ENCODE measurements at places on chromosomes 12 and 14.

- DNase-seq, result no peak
Observed at GRCh38 chr14:78950649-78951048, 780.5 kb downstream of the NRXN3 start.

DNA sequence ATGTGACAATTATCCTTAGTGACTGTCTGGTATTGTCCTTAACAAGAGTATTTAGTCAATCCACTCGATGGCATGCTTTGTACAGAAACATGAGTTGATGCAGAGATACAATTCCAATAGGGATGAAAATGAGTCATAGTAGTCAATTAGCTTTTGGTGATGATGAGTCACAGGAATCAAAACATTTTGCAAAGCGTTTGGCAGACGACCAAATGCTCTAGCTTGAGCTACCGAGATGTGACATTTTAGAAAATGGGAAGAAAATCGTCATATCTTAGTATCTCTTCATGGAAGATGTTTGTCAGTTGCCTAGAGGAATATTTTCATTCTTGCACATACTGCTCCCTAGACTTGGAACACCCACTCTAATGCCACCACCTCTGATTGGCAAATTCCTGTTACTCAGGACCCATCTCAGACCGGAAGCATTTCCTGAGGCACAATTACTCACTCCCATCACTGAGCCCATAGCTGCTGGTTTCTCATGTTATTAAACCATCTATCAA, 95.0 kb downstream of the LMNTD1 start:
- DNase-seq, result no peak

DNA sequence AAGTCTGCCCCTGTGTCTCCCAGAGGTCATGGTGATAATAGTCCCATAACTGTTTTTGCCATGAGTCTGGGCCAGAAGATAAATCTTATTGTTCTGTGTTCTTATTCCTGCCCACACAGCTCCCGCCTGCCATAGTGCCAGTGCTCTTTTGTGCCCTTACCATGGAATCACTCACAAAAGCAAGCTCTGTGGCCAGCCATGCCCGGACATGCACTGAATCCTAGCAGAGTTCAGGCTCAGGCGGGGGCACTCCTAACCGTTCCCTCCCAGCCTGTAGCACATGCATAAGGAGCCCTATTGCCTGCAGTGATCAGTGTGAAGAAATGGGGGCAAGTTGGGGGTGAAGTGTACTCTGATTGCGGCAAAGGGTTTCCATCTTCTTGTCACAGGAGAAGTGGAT, 33.3 kb downstream of the DHRS2 start:
- DNase-seq, result no peak

- no peak for DNase-seq
Observed at GRCh38 chr12:109529691-109530640, 43.3 kb downstream of the MMAB start.

- no peak for DNase-seq
Observed at GRCh38 chr12:123453165-123453564, 4.8 kb upstream of the SNRNP35 start.

- no peak for DNase-seq
Observed at GRCh38 chr12:130989391-130989790, 35.7 kb downstream of the ADGRD1 start.

DNA sequence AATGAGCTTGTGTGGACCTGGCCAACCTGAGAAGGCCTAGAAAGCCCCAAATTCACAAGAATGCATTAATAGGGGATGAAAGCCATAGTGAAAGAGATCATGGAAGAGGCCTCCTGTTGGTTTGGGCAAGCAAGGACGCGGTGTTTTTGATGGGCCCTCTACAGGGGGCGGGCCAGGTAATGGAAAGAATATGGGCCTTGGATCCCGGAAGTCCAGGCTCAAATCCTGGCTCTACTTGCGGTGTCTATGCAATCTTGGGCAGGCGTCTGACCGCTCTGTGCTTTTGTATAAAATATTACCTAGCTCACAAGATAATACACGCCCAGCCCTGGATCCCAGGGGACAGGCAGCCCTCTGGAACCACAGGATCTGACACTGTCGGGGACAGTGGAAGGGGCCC, 41.1 kb upstream of the CLMN start:
- no peak for DNase-seq

DNA sequence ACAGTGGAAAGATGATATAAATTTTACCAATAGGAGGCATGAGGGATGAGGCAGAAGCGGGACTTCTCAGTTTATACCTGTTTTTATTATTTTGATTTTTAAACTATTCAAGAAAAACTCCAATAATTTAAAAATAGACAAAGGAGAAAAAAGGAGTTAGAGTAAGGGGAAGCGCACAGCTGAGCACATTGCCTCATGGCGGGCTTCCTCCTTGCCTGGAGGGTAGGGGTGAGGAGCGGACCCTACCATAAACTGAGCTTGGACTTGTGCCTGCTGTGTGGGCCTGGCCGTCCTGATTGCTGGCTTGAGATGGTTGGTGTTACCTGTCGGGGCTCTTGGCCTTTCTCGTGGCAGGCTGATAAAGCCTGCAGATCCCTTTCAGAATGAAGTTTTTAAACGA, 15.1 kb upstream of the HIP1R start:
- no peak for DNase-seq

- DNase-seq, result peak; percentile 27
Observed at GRCh38 chr14:91350483-91350812, 67.2 kb downstream of the CCDC88C start.

GRCh38 chr14:91100102-91100501, 13.8 kb upstream of the DGLUCY start:
- no peak for DNase-seq

DNA sequence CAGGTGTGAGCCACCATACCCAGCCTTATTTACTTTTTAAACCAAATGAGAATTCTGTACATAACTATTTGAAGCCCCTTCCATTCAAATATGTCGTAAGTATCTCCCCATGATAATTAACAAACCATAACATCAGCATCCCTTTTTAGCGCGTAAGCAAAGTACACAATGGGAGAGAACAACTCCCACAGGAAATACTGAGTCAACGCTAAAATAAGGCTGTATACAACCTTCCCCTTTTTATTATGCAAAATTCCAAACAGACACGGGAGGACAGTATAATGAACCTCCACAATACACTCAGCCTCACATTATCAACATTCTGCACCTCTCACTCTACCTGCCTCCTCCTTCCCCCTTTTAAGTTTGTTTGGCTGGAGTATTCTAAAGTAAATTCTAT, 73.5 kb downstream of the CCDC88C start:
- no peak for DNase-seq

DNA sequence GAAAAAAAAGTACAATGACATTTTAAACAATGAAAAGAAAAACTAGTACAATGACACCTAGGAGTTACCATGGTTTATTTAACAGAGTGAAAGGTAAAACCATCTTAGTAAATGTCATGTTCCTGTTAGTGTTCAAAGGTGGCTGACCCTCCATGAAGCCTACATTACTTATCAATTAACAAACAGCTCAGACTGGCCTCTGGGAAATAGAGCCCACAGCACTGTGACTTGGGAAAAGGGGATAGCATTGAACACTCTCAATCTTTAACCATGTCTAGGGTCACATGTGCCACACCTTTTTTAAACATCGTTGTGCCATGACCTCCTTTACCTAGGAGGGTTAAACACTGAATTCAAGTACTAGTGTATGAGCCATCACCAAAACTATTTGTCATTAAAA, 106.3 kb upstream of the SOX5 start:
- DNase-seq, result no peak

DNA sequence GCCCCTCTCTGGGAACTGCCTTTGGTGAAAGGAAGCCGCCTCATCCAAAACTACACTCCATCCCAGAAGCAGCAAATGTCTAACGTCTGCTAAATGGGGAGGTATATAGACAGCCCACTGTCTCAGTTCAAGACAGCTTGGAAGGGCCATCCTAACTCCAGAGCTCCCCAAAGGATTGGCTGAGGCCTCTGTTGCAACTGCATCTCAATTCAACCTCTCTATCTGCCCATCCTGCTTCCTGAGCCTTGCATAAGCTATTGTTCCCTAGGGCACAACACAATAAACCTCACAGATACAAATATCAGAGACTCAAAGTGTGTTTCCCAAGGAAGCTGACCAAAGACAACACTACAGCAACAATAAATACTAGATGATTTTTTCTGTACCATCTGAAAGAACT, 495.2 kb upstream of the SOX5 start:
- no peak for DNase-seq

- DNase-seq, result no peak
Observed at GRCh38 chr12:12336049-12336411, 14.0 kb downstream of the MANSC1 start.

- no peak for DNase-seq
Observed at GRCh38 chr14:24051176-24051788, 527 bp upstream of the CARMIL3 start.

- no peak for DNase-seq
Observed at GRCh38 chr12:91210144-91210543, 27.5 kb upstream of the DCN start.

- DNase-seq, result no peak
Observed at GRCh38 chr12:116937640-116938039, 26.9 kb downstream of the FBXW8 start.

DNA sequence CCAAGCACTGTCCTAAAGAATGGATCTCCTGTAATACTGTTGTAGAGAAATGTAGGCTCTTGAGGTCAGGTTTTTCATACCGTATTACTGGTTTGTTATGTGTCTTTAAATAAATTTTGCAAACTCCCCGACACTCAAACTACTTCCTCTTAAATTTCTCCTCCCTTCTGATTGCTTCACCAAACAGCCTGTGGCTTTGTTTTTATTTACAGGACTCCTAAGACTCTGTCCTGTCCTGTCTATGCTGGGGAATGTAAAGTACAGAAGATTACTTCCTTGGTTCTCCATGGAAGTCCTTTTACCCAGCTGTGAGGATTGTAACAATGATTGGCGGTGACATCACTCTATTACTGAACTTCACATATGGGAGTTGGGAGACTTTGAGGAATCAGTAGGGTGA, 873.5 kb downstream of the DIO2 start:
- DNase-seq, result no peak

- DNase-seq, result no peak
Observed at GRCh38 chr12:21483531-21483930, 17.9 kb downstream of the RECQL start.

DNA sequence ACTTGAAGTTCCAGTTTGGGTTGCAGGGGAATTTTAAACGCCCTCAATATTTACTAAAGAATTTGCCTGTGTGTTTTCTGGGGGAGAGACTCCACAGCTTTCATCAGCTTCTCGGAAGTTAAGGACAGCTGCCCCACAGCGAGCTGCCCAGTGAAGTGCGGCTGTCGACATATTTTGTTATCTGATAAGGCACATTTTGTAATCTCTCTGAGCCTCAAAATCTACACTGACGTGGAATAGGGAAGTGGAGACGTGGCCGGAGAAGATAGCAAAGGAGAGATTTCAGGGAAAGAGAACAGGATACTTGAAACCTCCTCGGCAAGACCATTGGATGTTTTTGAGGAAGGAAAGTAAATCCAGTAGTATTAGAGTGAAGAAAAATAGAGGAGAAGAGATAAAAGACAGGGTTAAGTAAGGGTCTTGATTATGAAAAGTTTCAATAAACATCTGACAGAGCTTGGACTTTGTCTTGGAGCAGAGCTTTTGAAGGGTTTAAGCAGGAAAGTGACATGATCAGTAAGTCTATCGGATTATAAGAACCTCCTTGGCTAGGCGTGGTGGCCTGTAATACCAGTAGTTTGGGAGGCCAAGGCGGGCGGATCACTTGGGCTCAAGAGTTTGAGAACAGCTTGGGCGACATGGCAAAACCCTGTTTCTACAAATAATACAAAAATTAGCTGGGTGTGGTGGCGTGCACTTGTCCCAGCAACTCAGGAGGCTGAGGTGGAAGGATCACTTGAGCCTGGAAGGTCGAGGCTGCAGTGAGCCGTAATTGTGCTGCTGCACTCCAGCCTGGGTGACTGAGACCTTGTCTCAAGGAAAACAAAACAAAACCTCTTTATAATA, 1.1 kb downstream of the POLR3B start:
- DNase-seq, result no peak

DNA sequence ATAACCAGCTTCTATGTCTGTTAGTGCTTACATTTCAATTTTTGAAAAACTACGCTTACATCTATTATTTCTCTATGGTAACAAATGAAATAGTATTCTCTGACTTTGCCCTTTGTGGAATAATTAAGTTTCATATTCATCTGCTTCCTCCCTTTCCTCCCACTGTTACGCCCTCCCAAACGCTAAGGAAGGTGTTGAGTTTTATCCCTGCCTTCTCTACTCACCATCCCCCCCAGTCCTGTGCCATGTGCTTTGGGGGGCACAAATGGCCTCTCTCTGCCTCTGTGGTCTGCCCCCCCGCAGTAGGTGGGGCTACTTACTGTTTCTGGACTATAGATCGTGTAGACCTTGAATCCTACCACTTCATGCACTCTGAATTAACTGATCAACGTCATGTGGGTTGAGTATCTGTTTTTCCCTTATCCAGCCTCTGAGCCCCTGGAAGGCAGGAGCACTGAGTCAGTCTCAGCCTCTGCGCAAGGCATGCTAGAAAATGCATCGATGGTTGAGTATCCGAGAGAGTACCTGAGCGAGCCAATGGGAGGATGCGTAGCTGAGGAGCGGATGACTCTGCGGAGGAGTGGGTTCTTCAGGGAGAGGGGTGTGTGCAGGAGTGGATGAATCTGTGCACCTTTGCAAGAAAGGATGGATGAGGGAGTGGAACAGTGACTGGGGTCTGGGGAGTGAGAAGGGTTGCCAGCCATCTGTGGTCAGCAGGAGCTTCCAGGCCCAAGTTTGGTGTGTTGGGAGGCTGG, 114.5 kb upstream of the RTL1 start:
- peak; percentile 38 for DNase-seq

GRCh38 chr12:107026806-107027635, 40.1 kb upstream of the MTERF2 start:
- no peak for DNase-seq

DNA sequence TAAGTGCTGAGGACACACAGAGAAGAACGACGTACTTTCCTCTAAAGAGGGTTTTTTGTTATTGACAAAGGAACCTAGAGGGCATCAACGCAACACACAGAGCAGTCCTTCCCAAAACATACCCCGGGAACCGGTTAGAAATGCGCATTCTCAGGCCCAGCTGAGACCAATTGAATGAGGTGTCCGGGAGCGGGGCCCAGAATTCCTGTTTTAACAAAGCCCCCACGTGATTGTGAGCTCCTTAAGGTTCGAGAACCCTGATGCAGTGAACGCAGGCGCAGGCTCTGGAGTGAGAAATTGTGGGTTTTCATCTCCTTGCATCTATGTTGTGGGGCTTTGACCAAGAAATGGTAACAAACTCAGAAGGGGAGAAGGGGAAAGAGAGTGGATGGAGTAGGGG, 51.0 kb upstream of the TBX3 start:
- no peak for DNase-seq

GRCh38 chr12:30694412-30695198, 1.1 kb downstream of the IPO8 start:
- no peak for DNase-seq

GRCh38 chr12:67322580-67322979, 53.4 kb downstream of the CAND1 start:
- DNase-seq, result no peak

All from chondrocyte (in vitro differentiated cells).